ENCODE measurements at places on chromosomes 13 and 19. TPM values are rescaled to one million over a fixed set of nuclear protein-coding genes. Genes with fewer than 3 reads are reported as not detected.

Gene ZNF723
- not detected for polyA plus RNA-seq

Gene ZNF606
- polyA plus RNA-seq, result 6.0 TPM

Gene TTC9B
- polyA plus RNA-seq, result not detected

GRCh38 chr19:28554321-28555091, 658.4 kb downstream of the UQCRFS1 start:
- no peak for DNase-seq

Gene CGB1
- polyA plus RNA-seq, result not detected
